ENCODE measurements at places on chromosomes 4 and X. TPM values are rescaled to one million over a fixed set of nuclear protein-coding genes. Genes with fewer than 3 reads are reported as not detected.

The JAKMIP1 gene
- total RNA-seq, result not detected

The BMPR1B gene
- 0.17 TPM for total RNA-seq

- no peak overlapping the region for H3K27ac ChIP-seq
- no peaks in the 10 kb centered on the region for H3K27me3 ChIP-seq
- H3K4me1 ChIP-seq, result no peaks in the 10 kb centered on the region
- DNase-seq, result no peak
These were observed 12.1 kb downstream of the NIPAL1 start for GRCh38 chr4:48028696-48029095.

GRCh38 chr4:22483551-22483981, 32.3 kb downstream of the ADGRA3 start:
- H3K27me3 ChIP-seq, result no peaks in the 10 kb centered on the region
- DNase-seq, result peak; percentile 90
- H3K27ac ChIP-seq, result no peak overlapping the region
- peaks cover 22% of the 10 kb centered on the region for H3K4me1 ChIP-seq

DNA sequence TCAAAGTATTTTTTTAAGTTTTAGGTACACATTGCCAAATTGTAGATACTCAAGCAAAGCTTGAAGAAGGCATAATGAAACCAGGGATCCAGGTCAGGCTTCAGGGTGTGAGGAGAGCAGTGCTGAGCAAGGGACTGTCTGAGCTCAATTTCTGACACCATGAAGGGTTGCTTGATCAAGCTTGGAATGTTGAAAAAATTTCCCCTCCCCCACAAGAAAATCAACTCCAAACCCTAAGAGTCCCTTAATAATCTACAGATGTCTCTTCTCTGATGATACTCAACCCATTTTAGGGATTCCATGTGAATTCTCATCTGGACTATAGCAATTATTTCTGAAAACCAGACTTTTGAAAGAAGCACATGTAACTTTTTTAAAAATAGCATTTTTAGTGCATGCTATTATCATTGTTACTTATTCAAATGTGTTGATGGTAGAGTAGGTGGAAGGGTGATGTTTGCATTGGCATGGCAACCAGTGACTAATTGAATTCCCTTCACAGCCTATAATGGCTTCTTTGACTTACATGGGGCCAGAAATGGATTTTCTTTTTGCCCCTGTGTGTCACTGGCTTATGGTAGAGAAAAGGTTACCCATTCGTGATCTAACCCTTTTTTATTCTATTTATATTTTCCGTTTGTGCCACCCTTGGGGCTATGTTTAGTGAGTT, 252.0 kb downstream of the FBXW7 start:
- DNase-seq, result peak; percentile 59
- no peaks in the 10 kb centered on the region for H3K4me1 ChIP-seq
- no peaks in the 10 kb centered on the region for H3K36me3 ChIP-seq

GRCh38 chr4:86452422-86452891, 92.6 kb upstream of the MAPK10 start:
- H3K4me1 ChIP-seq, result peaks cover 5% of the 10 kb centered on the region
- H3K27me3 ChIP-seq, result no peaks in the 10 kb centered on the region
- peak overlapping the region; percentile 70 for H3K4me3 ChIP-seq
- no peaks in the 10 kb centered on the region for H3K36me3 ChIP-seq

DNA sequence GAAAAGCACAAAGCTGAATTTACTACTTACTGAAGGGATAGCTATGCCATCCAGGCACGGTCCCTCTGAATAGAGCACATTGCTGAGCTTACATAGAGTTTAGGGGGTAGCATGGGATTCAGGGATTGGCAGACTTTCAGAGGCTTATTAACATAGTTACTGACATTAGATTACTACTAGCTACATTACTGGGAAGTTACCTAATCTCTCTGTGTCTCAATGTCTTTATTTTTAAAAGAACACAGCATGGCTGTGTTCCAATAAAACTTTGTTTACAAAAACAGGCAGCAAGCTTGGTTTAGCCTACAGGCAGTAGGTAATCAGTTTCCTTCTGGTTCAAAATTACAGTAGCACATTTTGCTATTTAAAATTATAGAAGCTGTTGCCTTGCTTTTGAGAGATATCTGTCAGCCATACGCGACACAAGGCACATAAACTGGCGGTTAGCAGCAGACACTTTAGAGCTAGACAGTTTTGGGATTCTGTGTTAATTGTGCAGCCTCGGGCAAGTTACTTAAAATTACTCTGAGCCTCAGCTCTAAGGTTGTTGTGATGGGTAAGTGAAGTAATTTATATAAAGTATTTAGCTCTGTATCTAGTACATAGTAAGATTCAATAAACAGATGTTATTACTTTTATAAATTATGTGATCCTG, 6.9 kb downstream of the KLHL8 start:
- H3K4me1 ChIP-seq, result no peaks in the 10 kb centered on the region
- no peak overlapping the region for H3K4me3 ChIP-seq
- H3K27me3 ChIP-seq, result no peaks in the 10 kb centered on the region
- H3K36me3 ChIP-seq, result no peaks in the 10 kb centered on the region
- H3K27ac ChIP-seq, result no peak overlapping the region
- DNase-seq, result peak; percentile 71

GRCh38 chr4:186201535-186202230, 10.3 kb downstream of the CYP4V2 start:
- H3K4me3 ChIP-seq, result no peak overlapping the region
- no peak for DNase-seq
- no peaks in the 10 kb centered on the region for H3K27me3 ChIP-seq
- H3K4me1 ChIP-seq, result peaks cover 4% of the 10 kb centered on the region

- H3K27ac ChIP-seq, result no peak overlapping the region
- H3K36me3 ChIP-seq, result no peaks in the 10 kb centered on the region
- DNase-seq, result no peak
- no peak overlapping the region for H3K4me3 ChIP-seq
These were observed 3.2 kb upstream of the OTUD4 start for GRCh38 chr4:145183581-145183980.

Measured in fibroblast of lung (primary cell).